ENCODE measurements at places on chromosomes 13 and 19.

DNA sequence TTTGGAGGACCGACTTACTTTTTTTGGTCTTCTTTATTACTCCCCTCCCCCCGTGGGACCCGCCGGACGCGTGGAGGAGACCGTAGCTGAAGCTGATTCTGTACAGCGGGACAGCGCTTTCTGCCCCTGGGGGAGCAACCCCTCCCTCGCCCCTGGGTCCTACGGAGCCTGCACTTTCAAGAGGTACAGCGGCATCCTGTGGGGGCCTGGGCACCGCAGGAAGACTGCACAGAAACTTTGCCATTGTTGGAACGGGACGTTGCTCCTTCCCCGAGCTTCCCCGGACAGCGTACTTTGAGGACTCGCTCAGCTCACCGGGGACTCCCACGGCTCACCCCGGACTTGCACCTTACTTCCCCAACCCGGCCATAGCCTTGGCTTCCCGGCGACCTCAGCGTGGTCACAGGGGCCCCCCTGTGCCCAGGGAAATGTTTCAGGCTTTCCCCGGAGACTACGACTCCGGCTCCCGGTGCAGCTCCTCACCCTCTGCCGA, 409 bp downstream of the FOSB start:
- no peak for DNase-seq

DNA sequence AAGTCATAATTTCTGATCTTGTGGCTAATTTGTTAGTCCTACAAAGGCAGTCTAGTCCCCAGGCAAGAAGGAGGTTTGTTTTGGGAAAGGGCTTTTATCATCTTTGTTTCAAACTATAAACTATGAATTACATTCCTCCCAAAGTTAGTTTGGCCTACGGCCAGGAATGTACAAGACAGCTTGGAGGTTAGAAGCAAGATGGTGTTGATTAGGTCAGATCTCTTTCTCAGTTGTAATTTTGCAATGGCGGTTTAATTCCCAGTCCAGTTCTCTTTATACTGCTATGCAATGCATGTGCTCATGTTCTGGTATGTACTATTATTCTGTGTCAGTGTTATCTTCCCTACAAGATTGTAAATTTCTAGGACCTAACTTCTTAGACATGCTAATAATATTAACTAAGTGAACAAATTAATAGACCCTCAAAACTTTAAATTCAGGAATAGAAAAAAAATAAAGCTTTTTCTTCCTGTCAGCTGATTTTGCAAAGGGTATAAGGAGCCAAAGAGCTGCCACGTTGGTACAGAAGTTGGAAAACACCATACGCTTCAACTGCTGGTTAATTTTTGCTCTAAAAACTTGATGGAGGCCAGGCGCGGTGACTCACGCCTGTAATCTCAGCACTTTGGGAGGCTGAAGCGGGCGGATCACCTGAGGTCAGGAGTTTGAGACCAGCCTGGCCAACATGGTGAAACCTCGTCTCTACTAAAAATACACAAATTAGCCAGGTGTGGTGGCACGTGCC, 1.3 kb upstream of the DNAJC15 start:
- no peak for DNase-seq

- no peak for DNase-seq
Observed at GRCh38 chr19:31326329-31327028, 22.8 kb downstream of the TSHZ3 start.

- no peak for DNase-seq
Observed at GRCh38 chr13:43730642-43731041, 56.1 kb downstream of the ENOX1 start.

GRCh38 chr13:89076622-89077021, 1405.5 kb downstream of the SLITRK5 start:
- DNase-seq: no peak

- no peak for DNase-seq
Observed at GRCh38 chr19:6686628-6686975, 16.6 kb upstream of the TNFSF14 start.

DNA sequence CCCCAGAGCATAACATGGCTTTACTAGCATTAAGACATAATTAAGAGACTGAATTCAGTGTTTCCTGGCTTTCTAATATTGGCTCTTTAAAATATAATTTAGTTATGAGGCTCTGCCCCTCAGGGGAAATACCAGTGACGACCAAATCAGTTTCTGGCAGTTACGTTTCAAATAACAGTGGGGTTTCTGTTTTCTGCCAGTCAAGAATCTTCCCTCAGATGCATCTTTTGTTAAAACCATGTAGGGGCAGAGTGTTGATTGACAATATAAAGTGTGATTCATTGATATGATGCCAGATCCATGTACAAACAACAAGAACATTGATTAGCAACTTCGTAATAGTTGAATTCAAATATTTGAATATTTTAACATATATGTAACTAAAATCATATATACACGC, 1169.7 kb downstream of the DIAPH3 start:
- no peak for DNase-seq

GRCh38 chr13:91078093-91078679, 269.3 kb upstream of the MIR17HG start:
- no peak for DNase-seq

GRCh38 chr19:4376671-4376990, 23.7 kb downstream of the SH3GL1 start:
- DNase-seq: no peak

DNA sequence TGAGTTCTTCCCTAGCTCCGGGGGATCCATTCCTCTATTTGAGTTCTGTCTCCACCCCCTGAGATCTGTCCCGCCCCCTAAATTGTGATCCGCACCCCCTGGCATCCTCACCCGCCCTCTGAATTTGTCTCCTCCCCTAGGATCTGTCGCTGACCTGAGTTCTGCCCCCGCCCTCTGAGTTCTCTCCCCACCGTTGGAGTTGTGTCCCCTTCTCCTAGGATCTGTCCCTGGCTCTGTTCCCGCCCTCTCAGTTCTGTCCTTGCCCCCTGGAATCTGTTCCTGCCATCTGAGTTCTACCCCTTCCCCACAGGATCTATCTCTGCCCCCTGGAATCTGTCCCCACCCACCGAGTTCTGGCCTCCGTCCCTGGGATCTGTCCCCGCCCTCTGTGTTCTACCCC, 1.0 kb upstream of the SLC17A7 start:
- no peak for DNase-seq

GRCh38 chr13:108200781-108201398, 14.4 kb downstream of the LIG4 start:
- DNase-seq: no peak

GRCh38 chr19:42150911-42151361, 18.7 kb upstream of the POU2F2 start:
- DNase-seq: no peak

- no peak for DNase-seq
Observed at GRCh38 chr13:57825066-57825465, 193.5 kb downstream of the PCDH17 start.

All from activated T-helper 1 cell treated with anti-CD3 and anti-CD28 coated beads, Interleukin-2, amount 50 U/mL, for 16 hours (primary cell).